ENCODE measurements at places on chromosomes 4 and X.

DNA sequence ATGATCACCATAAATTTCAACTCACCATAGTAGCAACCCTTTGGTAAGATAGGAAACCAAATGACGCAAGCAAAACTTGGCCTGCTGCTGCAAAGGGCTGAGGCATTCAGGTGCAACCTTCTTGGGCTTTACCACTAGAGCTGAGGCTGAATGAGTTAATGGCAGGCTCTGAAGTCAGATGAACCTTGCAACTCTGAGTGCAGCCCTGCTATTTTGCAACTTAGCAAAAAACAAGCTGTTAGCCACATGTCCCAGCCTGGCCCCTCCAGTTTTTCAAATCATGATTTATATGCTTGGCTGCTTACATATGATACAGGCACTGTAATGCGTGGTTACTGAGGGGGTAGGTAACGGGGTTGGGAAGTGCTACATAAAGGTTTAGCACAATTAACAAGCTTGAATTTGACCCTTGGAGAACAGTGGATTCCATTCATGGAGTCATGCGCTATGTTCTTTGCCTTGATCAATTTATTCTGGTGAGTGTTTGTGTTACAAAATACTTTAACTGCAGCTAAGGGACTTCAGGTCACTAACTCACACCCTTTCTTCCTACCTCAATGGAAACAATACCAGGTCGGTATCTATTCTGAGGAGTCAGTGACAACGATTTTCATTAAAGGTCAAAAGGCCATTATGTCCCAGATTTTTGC lies 80.5 kb upstream of the PPARGC1A start:
- DNase-seq, result peak; percentile 52

GRCh38 chrX:153947009-153947769 lies 2.7 kb upstream of the RENBP start:
- peak; percentile 54 for DNase-seq

DNA sequence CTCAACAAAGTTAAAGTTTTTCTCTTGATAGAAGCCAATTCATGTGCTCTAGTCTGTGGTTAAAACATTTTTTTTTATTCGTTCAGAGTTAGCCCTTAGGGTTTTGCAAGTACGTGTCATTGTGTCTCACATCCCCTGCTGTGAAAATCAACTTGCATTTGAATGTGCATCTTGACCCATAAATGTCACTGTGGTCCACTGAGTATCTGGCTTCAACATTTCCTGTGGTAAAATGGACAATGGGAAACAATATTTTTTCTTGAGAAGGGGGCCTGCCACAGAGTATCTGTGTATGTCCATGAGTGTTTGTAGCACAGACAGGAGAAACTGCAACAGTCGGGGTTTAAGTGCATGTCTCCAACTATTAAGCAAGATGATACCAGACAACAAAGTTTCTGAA lies 554.8 kb upstream of the TENM3 start:
- DNase-seq, result peak; percentile 16

DNA sequence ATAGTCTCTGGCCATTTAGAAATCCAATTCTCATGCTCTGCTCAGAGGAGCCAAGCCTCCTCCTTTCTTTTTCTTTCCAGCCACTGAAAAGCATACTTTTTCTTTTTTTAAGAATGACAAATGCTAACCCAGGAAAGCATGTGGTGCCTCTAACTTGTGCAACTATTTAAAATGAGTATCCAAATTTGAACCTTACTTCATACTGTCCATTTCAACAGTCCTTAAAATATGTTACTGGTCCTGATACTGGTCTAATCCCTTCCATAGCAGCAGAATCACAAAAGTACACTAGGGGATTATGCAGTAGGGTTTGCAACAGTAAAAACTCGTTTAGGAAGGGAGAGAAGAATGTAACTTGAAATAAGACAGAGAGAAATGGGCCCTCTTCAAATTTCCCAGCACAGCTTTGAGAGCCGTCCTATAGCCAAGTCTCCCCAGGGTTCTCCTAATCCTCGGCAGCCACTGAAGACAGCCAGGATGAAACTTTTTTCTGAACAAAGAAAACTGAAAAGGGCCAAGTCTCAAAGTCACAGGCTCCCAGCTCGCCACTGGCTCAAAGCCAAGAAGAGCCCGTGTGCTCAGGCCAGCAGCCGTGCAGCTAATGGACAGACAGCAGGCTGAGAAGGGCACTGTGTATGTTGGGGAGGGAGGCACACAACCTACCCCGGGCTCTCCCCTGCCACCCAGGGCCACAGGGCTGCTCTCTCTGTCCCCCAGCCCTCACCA lies 39.5 kb downstream of the GPC4 start:
- no peak for DNase-seq

GRCh38 chr4:119139822-119140252 lies 4.2 kb downstream of the MYOZ2 start:
- no peak for DNase-seq

DNA sequence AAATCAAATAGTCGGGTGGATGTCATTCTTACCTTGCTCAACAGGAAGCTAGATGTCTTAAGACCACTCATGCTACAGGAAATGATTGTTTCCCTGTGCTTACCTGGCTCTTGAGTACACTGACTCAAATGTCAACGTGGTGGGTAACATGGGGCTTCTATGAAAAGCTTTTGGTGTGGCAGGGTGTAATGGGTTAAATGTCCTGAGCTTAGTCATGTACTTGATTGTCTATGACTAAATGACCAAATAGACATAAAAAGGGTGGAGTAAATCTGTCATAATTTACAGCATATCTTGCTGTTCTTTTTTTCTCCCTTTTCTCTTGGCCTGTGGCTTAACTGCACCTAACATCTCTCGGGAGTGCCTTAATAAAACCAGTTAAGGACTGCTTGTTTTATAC lies 44.9 kb downstream of the CCNG2 start:
- DNase-seq, result no peak

DNA sequence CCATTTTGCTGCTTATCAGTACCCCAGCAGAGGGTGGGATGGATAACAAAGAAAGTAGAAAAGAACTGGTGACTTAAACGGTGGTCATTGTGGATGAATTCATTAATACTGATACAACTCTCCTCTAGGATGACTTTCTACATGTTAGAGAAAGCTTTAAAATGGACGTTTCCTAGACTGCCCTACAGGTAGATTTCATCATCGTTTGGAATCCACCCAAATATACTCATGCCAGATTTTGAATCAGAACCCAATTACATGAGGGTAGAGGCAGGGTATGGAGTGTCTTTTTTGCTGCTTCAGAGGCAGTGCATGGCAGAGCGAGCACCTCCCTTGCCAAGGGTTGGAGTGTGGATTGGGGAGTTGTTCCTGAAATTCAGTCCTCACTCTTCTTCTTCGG lies 13.3 kb upstream of the ANTXR2 start:
- no peak for DNase-seq

GRCh38 chr4:156615066-156615531 lies 356.5 kb downstream of the PDGFC start:
- peak; percentile 84 for DNase-seq

DNA sequence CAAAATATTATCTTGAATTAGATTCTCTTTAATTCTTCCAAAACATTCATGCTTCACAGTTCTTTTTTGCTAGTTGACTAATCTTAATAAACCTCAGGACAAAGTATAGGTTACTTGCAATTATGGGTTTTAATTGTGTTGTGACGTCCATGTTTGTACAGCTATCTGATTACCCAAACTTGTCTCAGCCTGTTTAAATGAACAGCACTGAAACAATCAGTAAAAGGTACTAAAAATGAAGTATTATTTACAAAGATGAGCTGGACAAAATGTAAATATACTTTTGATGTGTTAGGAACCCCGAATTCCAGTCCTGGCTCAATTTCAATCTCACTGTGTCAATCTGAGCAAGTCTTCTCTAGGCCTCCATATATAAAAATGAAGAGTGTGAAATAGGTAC lies 57.4 kb upstream of the SLC6A14 start:
- DNase-seq, result no peak
